T-cell (primary cell): ENCODE measurements at places on chromosomes 5 and 9. TPM values are rescaled to one million over a fixed set of nuclear protein-coding genes. Genes with fewer than 3 reads are reported as not detected.

DNA sequence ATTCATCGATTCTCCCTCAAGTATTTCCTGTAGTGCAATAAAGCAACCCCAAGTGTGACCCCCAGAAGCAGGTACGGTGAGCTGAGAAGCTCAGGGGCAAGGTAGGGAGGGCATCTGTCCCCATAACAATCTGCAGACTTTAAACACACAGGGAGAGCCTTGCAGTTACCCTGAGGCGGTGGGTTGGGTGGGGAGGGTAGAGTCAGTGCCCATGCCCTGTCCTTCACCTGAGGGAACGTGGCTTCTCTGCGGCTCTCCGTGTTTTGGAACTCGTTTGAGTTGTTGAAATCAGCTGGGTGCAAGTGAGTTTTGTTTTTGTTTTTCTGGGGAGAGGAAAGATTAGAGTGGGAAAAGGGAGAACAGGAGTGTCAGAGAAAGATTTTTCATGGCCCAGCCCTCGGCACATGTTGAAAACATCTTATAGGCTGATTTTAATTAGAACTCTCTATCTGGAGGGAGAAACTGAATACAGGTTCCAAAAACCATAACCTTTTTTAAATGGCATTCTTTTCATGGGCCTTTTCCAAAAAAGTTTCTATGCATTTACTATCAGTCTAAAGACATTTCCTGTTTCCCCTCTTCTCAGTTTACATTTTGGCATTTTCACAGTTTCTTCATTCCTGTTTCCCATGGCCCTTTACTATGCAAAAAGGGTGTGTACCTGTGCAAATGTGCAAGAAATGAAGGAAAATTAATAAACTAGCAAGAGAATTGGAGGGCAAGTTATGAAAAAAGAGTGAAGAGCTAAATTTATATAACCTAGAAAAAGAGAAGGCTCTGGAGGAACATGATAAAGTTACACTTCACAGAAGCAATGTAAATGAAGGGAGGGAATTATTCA is 266.5 kb upstream of the VLDLR start:
- no peaks in the 10 kb centered on the region for H3K36me3 ChIP-seq
- no peak overlapping the region for H3K27ac ChIP-seq
- no peak for DNase-seq
- H3K4me3 ChIP-seq: no peak overlapping the region

ECSCR gene
- total RNA-seq: not detected

GRCh38 chr5:144377207-144377606 is 206.5 kb downstream of the KCTD16 start:
- H3K27me3 ChIP-seq: no peaks in the 10 kb centered on the region
- H3K4me1 ChIP-seq: no peaks in the 10 kb centered on the region
- no peaks in the 10 kb centered on the region for H3K36me3 ChIP-seq
- no peak for DNase-seq
- no peak overlapping the region for H3K4me3 ChIP-seq
- no peak overlapping the region for H3K27ac ChIP-seq

GRCh38 chr9:20396509-20396908 is 225.8 kb downstream of the MLLT3 start:
- no peak overlapping the region for H3K27ac ChIP-seq
- no peaks in the 10 kb centered on the region for H3K27me3 ChIP-seq
- peaks cover 38% of the 10 kb centered on the region for H3K4me1 ChIP-seq
- no peak overlapping the region for H3K4me3 ChIP-seq

- no peaks in the 10 kb centered on the region for H3K36me3 ChIP-seq
- H3K27ac ChIP-seq: no peak overlapping the region
- H3K27me3 ChIP-seq: peaks cover 90% of the 10 kb centered on the region
Measured at GRCh38 chr9:137044502-137045177, 1.3 kb downstream of the NPDC1 start.

GRCh38 chr5:123754908-123755307 is 242.9 kb downstream of the CSNK1G3 start:
- H3K4me3 ChIP-seq: no peak overlapping the region
- no peaks in the 10 kb centered on the region for H3K4me1 ChIP-seq
- H3K27me3 ChIP-seq: no peaks in the 10 kb centered on the region
- no peaks in the 10 kb centered on the region for H3K36me3 ChIP-seq
- no peak for DNase-seq

DNA sequence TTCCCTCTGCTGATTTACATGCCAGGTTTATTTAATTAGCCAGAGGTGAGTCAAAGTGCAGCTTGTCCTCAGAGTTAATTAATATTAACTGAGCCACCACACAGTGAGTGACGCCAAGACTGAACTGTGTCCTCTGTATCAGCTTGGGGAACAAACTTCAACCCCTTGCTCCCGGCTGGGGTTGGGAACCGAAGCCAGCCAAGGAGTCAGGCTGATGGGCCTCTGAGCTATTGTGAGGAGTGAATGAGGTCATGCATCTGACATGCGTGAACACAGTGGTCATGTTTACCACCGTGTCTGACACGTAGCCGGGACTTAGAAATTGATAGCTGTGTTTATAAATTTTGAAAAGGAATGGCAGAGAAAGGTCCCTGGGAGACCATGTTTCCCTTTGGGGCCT is 17.1 kb downstream of the IGIP start:
- H3K27me3 ChIP-seq: peaks cover 5% of the 10 kb centered on the region
- no peaks in the 10 kb centered on the region for H3K36me3 ChIP-seq
- H3K4me1 ChIP-seq: peaks cover 25% of the 10 kb centered on the region

SOHLH1 gene
- total RNA-seq: not detected

EGFLAM gene
- total RNA-seq: not detected

- H3K27me3 ChIP-seq: no peaks in the 10 kb centered on the region
- no peak overlapping the region for H3K4me3 ChIP-seq
- no peaks in the 10 kb centered on the region for H3K36me3 ChIP-seq
- H3K27ac ChIP-seq: no peak overlapping the region
- DNase-seq: no peak
Measured at GRCh38 chr9:20698782-20699181, 14.7 kb downstream of the FOCAD start.

GRCh38 chr5:18098691-18099090 is 464.4 kb downstream of the TAF11L14 start:
- H3K27me3 ChIP-seq: no peaks in the 10 kb centered on the region
- no peaks in the 10 kb centered on the region for H3K4me1 ChIP-seq
- DNase-seq: no peak
- no peaks in the 10 kb centered on the region for H3K36me3 ChIP-seq
- H3K27ac ChIP-seq: no peak overlapping the region

TMEM215 gene
- not detected for total RNA-seq

- H3K27ac ChIP-seq: no peak overlapping the region
- H3K4me3 ChIP-seq: no peak overlapping the region
- H3K27me3 ChIP-seq: no peaks in the 10 kb centered on the region
- no peaks in the 10 kb centered on the region for H3K4me1 ChIP-seq
- H3K36me3 ChIP-seq: no peaks in the 10 kb centered on the region
Measured at GRCh38 chr5:162025312-162025711, 42.3 kb upstream of the GABRG2 start.

GRCh38 chr5:77993141-77993854 is 217.2 kb upstream of the TBCA start:
- H3K27me3 ChIP-seq: no peaks in the 10 kb centered on the region
- H3K4me3 ChIP-seq: no peak overlapping the region
- no peaks in the 10 kb centered on the region for H3K4me1 ChIP-seq
- H3K36me3 ChIP-seq: peaks cover 5% of the 10 kb centered on the region
- DNase-seq: no peak
- no peak overlapping the region for H3K27ac ChIP-seq

NR2F1 gene
- not detected for total RNA-seq

DNA sequence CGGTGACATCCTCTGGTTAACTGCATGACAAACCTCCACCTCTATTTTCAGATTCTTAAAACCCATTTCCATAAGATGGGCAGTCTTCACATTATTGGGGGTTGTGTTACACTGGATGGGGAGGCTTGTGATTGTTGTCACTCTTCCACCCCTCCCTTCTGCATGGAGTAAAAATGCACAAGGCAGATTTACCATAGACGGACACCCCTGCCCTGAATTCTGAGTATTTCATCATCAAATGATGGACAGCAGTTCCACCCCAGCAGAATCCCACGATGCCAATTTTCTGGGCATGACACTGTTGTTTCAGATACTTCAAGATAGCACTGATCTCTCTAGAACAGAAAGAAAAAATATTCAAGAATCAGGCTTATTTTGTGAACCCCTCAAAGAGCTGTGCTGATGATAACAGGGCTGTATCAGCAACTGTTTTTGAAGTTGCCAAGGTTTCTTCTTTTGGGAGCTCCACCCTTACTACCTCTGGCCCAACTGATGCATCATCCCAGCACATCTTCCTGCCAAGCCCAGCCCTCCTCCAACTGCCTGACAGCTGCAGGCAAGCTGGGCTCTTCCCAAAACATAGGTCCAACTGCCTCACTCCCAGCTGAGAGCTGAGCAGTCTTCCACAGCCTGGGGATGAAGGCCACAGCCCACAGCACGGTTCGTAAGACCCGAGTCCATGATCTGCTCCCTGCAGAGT is 21.4 kb downstream of the CMBL start:
- H3K27ac ChIP-seq: no peak overlapping the region
- no peaks in the 10 kb centered on the region for H3K4me1 ChIP-seq
- no peaks in the 10 kb centered on the region for H3K27me3 ChIP-seq
- H3K4me3 ChIP-seq: no peak overlapping the region
- H3K36me3 ChIP-seq: no peaks in the 10 kb centered on the region

C9orf152 gene
- total RNA-seq: not detected

DNA sequence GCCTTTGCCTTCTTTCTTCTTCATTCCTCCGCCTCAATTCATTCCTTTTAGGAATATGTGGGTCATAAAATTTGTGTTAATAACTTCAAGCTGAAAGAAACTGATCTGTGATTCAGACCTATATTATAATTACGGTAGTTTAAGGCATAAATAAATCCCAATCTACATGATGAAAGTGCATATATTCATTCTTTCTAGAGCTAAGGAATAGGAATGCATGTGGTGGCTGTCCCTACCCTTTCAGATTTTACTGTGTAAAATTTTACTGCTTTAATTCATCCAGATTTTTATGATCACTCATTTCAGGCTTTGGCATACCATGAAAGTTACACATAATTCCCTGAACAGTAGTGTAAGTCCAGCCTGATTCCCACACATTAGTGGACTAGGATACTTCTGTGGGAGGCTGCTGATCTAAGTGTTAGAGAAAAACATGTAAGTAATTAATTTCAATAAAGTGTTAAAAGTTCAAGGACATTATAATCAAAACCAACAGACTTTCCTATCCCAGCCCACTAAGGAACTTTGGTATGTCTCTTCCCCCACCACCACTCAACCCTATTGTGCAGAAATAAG is 83.1 kb downstream of the HINT1 start:
- H3K4me1 ChIP-seq: peaks cover 2% of the 10 kb centered on the region
- no peak overlapping the region for H3K4me3 ChIP-seq
- H3K27ac ChIP-seq: no peak overlapping the region
- no peak for DNase-seq
- no peaks in the 10 kb centered on the region for H3K36me3 ChIP-seq

DNA sequence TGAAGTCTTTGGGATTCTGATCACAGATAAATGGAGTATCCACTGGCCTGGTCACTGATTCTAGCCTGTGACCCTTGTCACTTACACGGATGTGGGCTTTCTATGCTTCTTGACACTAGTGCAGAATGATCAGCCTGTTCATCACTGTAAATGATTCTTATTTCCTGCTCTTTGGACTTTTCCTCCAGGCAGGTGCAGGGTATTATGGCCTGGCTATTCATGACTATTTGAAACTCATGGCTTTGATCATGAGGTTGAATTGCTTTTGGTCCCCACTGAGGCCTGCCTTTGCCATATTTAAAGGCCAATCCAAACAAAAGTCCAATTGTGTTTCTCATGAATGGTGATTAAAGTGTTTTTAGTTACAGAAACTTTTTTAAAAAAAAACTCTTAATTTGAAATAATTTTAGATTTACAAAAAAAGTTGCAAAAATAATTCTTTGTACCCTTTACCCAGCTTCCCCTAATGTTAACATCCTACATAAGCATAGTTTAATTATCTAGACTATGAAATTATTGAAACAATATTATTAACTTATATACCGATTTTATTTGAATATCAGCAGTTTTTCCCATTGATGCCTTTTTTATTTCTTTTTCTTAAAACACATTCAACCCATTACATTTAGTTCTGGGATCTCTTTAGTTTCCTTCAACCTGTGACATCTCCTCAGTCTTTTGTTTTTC is 68.1 kb downstream of the GALNT10 start:
- no peak overlapping the region for H3K27ac ChIP-seq
- DNase-seq: no peak

EPB41L4A gene
- 2.5 TPM for total RNA-seq

DNA sequence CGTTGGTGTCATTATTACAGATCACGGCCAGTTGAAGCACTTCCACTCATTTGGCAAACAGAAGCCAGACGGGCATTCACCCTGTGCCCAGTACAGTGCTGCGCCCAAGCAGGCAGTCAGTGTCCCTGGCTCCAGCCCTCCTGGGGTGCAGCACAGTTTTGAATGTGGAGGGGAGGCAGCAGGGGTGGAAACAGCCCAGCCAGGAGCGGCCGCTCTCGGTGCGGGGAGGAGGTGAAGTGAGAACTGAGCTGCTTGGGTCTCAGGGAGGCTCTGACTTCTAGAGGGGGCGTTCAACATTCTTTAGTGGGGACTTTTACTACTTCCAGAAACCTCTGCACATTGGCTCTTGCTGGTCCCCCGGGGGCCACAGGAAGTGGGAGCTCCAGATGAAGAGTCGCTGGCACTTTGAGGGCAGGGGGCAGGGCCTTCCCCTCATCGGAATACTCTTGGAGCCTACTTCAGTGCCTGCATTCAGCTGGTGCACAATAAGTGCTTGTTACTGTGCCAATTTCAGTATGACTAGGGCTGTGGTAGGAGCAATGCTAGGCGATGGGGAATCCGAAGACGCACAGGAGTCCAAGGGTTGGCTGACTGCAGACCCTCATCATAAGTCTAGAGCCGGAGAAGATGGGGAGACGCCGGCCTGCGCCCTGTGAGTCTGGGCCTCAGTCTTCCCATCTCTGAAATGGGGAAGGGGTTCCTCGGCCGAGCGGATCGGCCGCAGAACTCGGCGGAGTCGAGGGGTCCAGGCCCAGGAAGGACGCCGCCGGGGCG is 492 bp upstream of the NEK6 start:
- DNase-seq: no peak
- H3K4me3 ChIP-seq: peak overlapping the region; percentile 45
- H3K27ac ChIP-seq: no peak overlapping the region
- H3K4me1 ChIP-seq: peaks cover 3% of the 10 kb centered on the region

GLRX gene
- 27.6 TPM for total RNA-seq

DNA sequence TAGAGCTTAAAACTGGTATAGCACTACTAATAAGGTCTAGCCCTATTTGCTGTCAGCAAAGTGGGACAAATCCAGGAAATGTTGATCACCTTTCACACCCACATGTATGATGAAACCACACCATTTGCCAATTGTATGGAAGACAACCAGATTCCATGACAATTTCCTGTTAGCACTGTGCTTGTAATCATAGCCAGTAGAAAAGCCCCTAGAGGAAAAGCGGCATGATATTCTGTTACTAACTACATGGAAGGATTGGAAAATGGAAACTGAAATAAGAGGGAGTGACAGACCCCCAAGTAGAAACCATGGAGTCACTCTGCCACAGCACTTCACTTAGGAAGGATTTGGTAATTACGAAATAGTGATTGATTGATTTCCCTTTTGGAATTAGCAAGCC is 923 bp downstream of the SPATA6L start:
- no peaks in the 10 kb centered on the region for H3K27me3 ChIP-seq
- DNase-seq: no peak
- H3K27ac ChIP-seq: no peak overlapping the region
- H3K4me3 ChIP-seq: no peak overlapping the region
